Cerebellar nuclear complex (tissue), 1 donor: ENCODE measurements at places on chromosomes 1 and 21.

DNA sequence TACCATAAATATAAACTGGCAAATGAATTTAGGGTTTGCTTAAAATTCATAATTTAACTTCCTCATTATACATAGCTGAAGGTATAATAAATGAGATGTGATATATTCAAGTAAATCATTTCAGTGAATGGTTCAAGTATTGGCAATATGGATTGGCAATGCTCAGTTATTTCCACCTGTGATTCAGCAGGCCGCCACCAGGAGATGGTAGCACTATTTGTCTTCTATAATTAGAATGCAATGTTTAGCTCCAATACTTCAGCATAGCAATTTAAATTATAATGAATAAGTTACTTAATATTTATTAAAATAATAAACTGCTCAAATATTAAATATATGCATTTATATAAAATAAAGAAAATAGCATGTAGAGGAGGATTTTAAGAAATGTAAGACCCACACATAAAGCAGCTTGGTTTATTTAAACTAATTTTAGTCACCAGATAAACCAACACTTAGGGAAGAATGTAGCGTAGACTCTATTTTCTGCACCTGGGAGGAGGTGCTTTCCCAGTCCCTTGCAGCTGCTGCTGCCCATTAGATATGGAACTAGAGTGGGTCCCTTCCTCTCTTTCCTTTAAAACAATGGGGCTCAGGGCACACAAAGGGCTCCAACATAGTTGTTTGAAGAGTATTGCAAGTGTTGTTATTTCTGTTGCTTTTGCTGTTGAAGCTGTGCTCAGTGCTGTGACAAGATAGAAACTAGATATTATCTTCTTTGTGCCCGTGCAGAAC, 62.1 kb downstream of the PLPPR4 start:
- no peak for DNase-seq

DNA sequence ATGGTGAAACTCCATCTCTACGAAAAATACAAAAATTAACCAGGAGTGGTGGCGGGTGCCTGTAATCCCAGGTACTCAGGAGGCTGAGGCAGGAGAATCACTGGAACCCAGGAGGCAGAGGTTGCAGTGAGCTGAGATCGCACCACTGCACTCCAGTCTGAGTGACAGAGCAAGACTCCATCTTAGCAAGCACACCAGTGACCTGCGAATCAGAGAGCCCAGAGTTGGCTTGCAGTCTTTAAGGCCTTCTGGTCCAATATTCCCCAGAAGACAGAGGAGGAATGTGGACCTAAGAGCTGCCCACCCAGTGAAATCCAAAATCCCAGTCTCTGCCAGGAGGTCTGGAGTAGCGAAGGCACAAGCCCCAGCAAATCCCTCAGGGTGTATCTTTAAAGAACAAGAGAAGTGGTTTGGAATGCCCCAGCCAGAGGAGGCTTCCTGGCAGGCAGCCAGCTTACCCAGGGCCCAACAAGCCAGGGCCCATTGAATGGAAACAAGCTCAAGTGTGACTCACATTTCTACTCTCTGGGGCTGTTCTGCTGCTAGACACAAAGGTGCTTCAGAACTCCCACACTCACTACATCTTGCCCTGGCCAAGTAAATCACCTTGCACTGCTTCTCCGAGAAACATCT, 23.9 kb downstream of the GPR161 start:
- no peak for DNase-seq

GRCh38 chr1:112358798-112359408, 37.1 kb upstream of the CTTNBP2NL start:
- DNase-seq, result peak; percentile 14

GRCh38 chr1:186983327-186983726, 154.6 kb downstream of the PLA2G4A start:
- DNase-seq, result no peak

- no peak for DNase-seq
These were observed 324.5 kb downstream of the NPHP4 start for GRCh38 chr1:5667513-5668325.

DNA sequence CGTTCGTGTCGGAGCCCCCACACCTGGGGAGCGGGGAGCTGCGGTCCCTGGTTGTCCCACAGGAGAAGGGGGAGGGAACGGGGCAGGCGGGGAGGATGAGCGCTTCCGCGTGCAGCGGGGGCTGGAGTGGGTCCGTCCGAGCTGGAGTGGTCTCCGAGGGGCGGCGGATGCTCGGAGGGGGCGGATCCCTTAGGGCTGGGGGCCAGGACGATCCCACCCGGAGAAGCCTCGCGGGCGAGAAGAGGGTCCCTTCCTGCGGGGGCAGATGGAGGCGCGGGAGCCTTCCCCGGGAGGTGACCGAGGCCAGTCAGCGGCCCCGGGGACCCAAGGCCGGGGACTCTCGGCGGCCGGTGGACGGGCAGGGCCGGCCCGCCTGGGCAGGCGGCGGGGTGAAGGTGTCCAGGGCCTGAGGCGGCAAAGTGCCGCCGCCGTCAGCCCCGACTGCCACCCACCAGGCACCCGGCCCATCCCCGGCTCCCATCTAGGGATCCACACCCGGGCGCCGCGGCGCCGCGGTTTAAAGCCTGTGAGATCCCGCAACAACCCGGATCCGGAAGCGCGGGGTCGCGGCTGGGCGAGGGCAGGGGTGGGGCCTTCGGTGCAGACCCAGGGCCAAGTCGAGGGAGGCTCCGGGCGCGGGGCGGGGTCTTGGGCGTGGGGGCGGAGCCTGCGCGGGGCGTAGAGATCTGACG, 5.3 kb upstream of the CCDC27 start:
- peak; percentile 42 for DNase-seq

DNA sequence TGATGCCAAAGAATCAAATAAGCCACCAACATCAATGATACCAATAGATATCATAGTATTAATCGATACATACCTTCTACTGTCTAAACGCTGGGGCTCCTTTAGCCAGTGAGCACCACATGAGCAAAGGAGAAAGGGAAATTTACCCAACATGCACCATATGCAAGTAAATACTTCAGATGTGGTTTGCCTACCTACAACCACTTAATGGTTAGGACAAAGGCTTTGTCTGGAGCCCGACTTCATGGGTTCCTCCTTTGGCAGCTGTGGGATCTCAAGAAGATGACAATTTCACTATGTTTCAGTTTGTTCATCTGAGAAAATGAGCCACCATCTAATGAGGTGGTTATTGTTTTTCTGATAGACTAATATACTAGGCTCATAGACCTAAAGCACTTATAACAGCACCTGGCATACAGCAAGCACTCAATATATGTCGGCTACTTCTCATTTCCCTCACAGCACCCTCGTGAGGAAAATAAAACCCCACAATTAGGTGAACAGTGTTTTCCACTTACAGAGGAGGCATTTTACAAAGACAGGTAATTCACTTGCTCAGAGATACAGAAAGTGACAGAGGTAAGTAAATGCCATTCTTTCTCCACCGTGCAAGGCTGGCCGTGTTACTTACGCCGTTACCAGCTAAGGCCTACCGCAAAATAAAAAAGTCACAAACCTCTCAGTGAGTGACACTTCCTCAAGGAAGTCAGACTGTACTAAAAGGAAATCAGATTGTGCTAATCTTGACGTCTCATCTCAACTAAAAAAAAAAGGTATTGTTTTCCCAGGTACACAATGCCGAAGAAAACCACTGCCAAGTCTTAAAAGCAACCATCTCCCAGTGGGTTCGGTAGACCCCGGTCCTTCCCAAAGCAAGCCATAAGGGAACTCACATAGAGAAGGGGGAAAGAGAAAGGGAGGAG, 1.6 kb downstream of the TTC13 start:
- no peak for DNase-seq
